Thymus (tissue), 14 donors: ENCODE measurements at places on chromosomes 5 and 9.

DNA sequence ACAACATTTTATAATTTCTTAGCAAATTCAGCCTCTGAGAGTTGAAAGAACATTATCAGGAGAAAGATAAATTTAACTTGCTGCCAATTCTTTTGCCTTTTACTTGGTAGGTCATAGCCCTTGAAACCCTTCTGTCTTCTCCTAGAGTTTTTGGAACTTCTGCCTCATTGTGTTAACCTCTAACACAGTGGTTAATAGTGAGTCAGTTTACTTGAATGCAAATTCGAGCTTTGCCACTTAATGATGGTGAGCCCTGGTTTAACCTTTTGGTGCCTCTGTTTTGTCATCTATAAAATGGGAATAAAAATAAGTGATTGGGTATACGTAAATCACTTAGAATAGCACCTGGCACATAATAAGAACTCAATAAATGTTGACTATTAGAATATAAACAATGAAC lies 1.8 kb upstream of the INIP start:
- DNase-seq, result no peak

DNA sequence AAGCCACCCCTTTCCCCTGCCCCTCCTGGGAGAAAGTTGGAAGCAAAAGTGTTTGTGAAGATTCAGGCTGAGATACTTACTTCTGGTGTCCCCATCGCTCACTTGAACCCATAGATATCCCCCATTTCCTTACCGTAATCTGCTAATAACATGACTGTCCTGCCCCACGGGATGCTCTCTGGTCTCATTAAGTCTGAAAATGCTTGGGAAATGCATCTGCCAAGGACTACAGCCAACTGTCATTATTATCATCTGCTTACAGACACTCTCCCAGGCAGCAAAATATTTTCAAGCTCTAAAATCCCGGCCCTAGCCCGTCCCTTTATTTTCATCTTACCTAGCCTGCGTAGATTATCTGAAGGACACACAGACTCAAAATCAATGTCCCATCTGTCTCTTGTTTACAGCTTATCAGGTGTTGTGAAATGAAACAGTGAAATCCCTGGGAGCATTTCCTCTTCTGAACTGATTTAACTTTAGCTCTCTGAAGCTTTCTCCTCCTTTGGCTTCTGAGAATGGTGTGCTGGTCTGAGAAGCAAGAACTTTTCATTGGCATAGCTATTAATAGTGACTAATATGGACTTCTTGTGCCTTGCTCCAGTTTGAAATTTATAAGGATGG lies 126.9 kb upstream of the OSMR start:
- DNase-seq, result no peak

DNA sequence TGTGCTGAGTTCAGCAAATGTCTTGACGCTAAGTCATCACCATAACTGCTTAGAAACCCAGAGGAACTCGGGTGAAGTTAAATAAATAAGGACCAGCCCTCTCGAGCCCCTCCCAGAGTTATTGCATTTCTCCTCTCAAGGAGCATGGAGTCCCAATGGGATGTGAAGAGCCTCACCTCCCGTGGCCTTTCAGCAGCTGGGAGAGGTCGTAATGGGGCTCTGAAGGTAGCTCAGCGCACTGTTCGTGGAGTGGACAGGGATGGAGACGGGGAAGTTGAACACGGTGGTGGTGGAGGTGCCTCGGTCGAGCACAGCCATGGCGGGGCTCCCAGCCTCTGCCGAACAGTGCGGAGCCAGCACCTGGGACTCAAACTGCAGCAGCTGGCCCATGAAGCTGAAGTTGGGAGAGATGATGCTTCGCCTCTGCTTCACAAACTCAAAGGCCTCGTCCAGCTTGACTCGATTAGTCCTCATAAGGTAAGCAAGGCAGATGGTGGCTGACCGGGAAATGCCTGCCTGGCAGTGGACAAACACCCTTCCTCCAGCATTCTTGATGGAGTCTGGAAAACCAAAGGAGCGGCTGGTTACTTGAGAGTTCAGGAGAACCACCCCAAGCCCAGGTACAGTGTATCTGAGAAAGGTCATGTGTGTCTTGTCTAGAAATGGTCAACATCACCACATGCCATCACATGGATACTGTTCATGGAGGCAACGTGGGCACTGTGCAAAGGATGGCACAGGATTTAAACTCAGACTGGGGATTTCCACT lies 2.2 kb downstream of the DUSP1 start:
- DNase-seq, result no peak

GRCh38 chr9:33453999-33454660 lies 6.7 kb upstream of the AQP3 start:
- no peak for DNase-seq

- DNase-seq, result no peak
Measured at GRCh38 chr5:171840711-171841522, 55.3 kb downstream of the SMIM23 start.

GRCh38 chr5:89885670-89886069 lies 523.9 kb downstream of the CETN3 start:
- DNase-seq, result no peak

GRCh38 chr9:104896131-104896530 lies 31.8 kb downstream of the ABCA1 start:
- no peak for DNase-seq
